ENCODE measurements at places on chromosomes 6 and 20.

DNA sequence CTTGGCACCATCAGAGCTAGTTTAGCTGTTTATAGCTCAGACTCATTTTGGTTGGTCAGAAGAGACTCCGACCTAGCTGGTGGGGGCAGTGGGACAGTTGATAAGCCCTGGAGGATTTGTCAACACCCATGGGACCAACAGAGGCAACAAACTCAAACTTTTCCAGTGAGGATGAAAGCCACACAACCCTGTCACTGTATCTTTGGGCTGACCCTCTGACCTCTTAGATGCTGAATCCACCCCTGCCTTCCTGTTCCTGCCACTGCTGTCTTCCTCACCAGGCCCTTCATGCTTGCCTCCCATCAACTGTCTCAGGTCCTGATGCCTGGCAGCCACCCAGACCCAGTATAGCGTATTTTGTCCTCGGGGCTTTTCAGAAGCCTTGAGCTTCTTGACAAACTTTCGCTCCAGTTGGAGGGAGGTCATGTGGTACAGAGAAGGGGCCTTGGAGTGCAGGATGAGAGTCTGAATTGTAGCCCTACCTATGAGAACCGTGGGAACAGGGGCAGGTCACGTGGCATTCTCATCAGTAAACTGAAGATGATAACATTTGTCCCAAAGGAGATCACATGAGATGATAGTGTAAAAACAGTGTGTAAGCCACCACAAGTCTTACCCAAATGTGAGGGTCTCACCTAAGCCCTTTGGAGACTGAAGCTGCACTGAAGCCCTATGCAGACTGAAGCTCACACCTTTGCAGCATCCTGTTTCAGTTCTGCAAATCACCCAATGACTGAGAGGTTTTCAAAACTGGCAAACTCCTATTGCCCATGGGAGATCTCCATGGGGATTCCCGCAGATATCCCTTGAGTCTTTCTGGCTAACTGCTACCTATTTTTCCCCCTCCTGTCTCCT is 72.0 kb upstream of the F13A1 start:
- no peak for DNase-seq

DNA sequence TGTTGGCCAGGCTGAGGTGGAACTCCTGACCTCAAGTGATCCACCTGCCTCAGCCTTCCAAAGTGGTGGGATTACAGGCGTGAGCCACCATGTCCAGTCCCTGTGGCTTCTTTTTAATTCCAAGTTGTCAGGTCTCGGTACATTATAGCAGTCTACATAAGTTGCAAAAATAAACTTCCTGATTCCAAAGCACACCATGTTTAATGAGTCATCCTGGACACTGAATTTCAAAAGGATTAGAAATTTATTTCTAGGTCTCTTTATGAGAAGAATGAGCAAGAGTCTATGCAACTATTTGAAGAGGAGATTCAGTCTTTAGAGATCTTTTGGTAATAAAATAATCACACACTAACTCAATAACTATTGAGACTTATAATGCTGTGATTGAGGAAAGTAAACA is 63.9 kb upstream of the MCHR2 start:
- DNase-seq, result no peak

- DNase-seq, result no peak
These were observed 124.2 kb downstream of the SLC16A10 start for GRCh38 chr6:111211411-111212030.

- DNase-seq, result no peak
These were observed 104.7 kb upstream of the TMEM170B start for GRCh38 chr6:11432713-11433450.
